Foreskin keratinocyte (primary cell): ENCODE measurements at places on chromosomes 13 and 19. TPM values are rescaled to one million over a fixed set of nuclear protein-coding genes. Genes with fewer than 3 reads are reported as not detected.
A peak's percentile ranks its signal among the peaks of the same experiment; 100 is the strongest.

DNA sequence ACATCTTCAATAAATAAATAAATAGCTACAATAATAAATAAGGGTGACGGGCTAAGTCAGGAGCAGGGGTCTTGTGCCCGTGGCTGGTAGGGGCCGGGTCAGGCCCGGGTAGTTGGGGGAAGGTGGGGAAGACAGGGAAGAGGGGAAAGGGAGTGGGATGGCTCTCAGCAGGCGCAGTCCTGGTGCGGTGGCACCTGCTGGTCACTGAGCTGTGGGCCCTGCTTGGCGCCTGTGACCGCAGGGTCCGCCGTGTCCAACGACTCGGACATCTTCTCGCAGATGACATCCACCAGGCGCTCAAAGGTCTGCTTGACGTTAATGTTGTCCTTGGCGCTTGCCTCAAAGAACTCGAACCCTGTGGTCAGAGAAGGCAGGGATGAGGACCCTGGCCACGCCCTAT is 4.3 kb downstream of the MPV17L2 start:
- DNase-seq: no peak

DNA sequence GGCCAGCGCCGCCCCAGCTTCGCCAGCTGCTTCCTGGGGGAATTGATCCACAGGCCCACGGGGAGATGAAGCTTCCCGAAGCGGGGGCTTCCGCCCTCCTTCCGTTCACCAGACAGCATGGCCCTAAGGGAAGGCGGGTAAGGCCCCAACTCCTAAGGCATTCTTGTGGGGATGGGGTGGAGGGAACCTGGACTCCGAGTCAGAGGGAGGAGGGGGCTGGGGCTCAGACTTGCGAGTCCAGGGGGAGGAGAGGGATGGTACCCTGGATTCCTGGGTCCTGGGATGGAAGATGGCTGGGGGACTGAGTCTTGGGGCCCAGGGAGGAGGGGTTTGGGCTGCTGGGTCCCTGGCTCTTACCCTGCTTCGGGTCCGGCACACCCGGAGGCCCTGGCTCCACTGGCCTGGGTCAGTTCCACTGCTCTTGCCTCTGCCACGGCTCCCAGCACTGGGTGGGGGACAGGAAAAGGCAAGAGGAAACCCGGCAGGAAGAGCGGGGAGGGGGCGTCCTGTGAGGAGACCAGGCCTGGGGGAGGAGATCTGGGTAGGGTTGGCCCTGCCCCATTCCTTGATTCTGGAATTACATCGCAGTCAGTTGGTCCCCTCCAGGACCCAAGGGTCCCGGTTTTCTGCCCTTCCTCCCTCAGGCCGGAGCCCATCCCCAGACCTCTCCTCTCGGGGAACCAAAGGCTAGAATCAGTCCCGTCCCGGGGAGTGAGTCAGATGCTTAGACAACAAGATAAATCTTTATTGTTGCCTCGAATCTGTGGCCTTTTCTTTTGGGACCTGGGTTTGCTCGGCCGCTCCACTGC is at the start of gene RASIP1:
Gene RASIP1, minus strand, starts transcription at position 447 of the 809 bp plus-strand sequence. Its CDS starts 328 bp downstream, at position 119.
- no peak for DNase-seq

DNA sequence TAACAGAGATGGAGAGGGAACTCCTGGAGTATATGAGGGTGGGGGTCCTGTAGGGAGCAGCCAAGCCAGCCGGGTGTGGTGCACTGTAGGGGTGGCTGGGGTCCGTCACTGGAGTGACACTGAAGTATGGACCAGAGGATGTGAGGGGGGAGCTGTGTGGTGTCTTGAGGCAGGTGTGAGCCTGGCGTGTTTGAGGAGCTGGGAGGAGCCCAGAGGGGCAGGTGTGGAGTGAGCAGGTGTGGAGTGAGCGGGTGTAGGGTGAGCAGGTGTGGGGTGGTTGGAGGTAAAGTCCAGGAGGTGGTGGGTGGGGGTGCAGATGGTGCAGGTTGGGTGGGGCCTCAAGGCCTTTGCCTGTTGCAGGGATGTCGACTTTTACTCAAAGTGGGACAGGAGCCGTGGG is 5.9 kb downstream of the B3GNT8 start:
- no peak for DNase-seq

PCCA gene
- total RNA-seq: 8.4 and 10.3 TPM in 2 replicates

GRCh38 chr13:48496271-48497161 is 36.4 kb downstream of the RCBTB2 start:
- DNase-seq: no peak

ZNF112 gene
- total RNA-seq: 3.2 and 3.3 TPM in 2 replicates

DNA sequence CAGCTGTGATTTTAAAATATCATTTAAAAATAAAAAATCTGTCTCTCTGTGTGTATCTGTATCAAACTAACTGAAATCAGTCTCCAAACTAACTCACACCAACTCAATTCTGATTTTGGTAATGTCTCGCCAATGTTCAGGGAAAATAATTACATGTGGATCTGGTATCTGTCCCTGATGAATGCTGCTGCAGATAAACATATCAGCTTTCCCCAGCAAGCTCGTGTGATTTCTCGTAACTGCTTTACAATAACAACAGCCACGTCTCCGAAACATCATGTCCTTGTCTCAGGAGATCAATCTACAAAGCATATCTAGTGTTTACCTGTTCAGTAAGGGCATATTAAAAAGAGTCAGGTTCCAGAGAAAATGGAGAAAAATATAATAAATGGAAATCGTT is 129.0 kb downstream of the IRS2 start:
- DNase-seq: no peak

DNA sequence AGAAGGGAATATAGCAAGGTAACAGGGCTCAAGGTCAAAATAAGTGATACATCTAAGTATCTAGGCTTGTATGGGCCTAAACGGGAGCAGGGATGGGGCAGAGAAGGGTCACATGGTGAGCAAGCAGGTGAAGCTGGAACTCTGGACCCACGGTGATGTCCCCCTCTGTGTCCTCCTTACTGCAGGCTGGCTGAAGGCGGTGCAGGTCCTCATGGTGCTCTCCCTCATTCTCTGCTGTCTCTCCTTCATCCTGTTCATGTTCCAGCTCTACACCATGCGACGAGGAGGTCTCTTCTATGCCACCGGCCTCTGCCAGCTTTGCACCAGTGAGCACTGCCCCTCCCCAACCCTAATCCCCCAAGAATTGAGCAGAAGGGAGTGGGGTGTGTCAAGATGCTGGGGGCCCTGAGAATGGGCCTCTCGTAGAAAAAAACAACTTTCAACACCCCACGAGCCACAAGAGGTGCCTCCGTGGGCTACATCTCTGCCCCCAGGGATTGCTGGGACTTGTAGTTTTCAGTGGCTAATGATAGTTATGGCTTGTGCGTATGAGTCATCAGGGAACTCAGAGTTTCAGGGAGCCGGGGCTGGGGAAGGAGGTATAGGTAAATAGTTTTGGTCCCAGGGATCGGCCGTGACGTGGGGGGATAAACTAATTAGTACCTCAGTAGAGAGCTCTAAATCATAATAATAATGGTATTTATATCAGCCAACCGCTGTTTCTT is 4.0 kb downstream of the EMP3 start:
- peak; percentile 42 for DNase-seq

DNA sequence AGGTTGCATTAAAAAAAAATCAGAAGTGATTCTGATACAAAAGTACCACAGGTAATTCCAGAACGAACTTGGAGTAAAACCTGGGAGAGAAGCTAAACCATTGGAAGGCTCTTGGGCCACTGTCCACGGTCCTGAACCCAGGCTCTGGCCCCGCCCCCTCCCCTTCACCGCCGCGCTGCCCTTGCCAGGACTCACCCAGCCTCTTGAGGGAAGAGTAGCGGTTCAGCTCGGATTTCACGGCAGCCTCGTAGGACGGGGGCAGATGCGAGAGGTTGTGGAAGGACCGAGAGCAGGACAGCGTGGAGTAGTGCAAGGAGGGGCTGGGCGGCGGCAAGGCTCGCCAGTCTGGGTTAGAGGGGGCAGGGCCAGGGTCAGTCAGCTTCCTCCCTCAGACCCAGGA is 5.7 kb downstream of the SHISA7 start:
- peak; percentile 45 for DNase-seq

- DNase-seq: no peak
Measured at GRCh38 chr19:8610041-8610935, at the start of gene ADAMTS10. Gene ADAMTS10, minus strand, starts transcription at chr19:8610715. Its CDS starts 5,005 bp downstream, at chr19:8605710.

DNA sequence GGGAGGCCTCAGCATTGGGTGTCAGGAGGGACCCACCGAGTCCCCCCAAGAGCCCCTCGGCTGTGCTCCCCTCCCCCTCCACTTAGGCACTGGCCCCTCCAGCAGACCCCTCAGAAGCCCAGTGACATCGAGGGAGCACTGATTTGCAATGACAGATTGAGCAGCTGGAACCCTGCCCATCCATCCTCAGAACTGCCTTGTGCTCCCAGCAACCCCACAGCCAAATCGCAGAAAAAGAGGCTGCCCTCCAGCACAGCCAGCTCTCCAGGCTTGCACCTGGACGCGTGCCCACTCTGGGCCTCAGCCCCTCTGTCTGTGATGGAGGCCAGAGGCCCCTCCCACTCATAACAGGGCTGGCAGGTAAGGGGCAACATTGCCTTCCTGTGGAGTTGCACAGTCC is 123.2 kb upstream of the VSTM2B start:
- no peak for DNase-seq

DNA sequence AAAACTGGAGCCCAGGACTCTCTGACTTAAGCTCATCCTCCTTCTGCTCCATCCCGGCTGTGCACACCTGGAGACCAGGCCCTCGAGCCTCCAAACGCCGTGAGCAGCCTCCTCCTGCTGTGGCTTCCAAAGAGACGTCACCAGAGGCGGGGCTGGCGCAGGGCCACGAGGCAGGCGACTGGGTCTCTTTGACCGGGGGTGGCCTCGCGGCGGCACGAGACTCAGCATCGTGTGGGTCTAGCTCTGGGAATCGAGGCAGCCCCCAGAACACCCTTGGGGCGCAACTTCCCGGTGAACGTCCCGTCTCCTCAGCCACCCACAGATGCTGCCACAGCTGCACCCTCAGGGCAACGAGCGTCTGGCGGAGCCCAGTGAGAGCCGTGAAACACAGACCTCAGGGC is 22.8 kb downstream of the RASA3 start:
- DNase-seq: no peak

- no peak for DNase-seq
Measured at GRCh38 chr13:54165581-54166215, 1137.1 kb downstream of the OLFM4 start.

- no peak for DNase-seq
Measured at GRCh38 chr13:99439048-99439447, 62.2 kb upstream of the TM9SF2 start.
